Stimulated activated effector memory CD8-positive, alpha-beta T cell treated with anti-CD3 and anti-CD28 coated beads, Interleukin-12 subunit alpha, Interleukin-12 subunit beta, amount 100 ng/mL, for 72 hours (primary cell): ENCODE measurements at places on chromosomes 6 and 20.

DNA sequence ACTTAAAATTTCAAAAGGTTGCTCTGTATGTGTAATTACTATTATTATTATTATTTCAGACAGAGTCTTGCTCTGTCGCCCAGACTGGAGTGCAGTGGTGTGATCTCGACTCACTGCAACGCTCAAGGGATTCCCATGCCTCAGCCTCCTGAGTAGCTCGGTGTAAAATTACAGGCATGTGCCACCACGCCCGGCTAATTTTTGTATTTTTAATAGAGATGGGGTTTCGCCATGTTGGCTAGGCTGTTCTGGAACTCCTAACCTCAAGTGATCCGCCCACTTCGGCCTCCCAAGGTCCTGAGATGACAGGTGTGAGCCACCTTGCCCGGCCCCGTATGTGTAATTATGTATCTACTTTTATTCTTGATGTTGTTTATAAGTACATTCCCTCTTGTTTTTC, 65.3 kb upstream of the ZNF217 start:
- DNase-seq, result no peak

DNA sequence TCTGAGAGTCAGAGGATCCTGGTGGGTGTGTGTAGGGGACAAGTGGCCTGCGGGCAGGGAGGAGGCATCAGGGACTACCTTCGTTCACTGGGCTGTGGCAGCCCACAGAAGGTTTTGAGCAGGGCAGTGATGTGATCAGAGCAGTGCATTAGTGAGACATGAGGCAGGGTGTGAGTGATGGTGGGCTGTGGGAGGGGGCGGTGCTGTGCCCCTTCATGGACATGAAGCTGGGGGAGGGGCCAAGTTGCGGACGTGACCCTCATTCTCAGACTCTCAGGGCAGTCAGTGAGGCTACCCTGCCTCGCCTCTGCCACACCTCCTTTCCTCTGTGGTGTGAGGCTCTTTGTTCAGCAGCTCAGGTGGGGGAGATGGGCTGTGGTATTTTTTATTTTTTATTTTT, 142.2 kb upstream of the RNF24 start:
- DNase-seq, result no peak

DNA sequence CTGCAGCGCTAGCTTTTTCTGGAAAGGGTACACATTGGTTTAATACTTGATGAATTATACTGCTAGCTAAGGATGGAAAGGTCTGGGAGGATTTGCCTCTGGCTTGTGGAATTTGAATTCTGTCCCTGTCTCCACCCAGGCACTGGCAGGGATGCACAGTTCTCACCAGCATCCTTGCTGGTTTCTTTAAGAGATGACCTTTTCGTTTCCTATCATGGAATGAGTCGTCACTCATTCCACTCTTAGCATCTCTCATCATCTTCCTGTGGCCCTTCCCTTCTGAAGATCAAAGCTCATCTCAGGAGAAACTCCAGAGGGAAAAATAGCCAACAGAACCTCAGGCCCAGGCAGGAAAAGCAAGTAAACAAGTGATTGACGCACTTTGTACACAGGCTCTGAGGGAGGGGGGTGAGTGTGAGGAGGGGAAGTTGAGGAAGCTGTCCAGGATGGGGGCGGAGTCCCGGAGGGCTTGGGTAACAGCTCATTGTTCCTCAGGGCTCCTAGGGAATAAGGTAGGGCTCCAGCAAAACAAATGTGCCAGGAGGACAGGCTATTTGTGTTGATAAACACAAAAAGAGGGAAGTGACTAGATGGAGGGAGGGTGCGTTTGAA, 25.7 kb upstream of the SAYSD1 start:
- DNase-seq, result no peak

GRCh38 chr6:20533746-20534294, 437 bp upstream of the CDKAL1 start:
- DNase-seq, result no peak

- DNase-seq, result no peak
Observed at GRCh38 chr6:37602801-37603200, 94.9 kb downstream of the MDGA1 start.

DNA sequence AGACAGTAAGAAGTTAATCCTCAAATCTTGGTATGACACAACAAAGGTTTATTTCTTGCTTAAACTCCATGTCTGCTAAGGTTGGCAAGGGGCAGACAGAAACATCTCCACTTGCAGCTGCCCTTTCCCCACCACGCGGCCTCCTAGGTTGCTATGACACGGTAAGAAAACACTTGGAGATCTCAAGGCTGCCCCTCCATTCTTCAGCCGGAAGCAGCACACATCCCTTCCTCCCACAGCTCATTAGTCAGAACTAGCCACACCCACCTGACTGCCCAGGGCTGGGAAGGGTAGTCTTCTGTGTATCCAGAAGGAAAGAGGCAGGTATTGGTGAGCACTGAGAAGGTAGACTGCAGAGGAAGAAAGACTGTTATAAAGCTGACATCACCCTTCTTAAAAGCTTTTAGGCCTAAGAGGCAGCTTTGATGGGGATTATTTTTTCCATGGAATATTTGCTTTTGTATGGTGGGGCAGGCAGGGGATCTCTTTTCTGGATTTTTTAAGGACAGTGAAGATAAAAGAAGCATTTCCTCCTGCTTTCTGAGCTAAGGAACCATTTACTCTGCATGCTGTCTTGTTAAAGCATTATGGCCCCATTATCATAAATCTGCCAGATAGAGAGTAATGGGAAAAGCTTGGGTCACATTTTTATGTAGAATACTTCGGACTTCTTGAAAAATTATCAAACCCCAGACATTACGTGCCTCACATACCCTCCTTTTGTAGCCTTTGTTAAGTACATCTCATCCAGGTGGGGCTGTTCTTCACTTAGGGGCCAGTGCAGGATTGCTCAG, 41.6 kb downstream of the MRAP2 start:
- DNase-seq, result no peak

DNA sequence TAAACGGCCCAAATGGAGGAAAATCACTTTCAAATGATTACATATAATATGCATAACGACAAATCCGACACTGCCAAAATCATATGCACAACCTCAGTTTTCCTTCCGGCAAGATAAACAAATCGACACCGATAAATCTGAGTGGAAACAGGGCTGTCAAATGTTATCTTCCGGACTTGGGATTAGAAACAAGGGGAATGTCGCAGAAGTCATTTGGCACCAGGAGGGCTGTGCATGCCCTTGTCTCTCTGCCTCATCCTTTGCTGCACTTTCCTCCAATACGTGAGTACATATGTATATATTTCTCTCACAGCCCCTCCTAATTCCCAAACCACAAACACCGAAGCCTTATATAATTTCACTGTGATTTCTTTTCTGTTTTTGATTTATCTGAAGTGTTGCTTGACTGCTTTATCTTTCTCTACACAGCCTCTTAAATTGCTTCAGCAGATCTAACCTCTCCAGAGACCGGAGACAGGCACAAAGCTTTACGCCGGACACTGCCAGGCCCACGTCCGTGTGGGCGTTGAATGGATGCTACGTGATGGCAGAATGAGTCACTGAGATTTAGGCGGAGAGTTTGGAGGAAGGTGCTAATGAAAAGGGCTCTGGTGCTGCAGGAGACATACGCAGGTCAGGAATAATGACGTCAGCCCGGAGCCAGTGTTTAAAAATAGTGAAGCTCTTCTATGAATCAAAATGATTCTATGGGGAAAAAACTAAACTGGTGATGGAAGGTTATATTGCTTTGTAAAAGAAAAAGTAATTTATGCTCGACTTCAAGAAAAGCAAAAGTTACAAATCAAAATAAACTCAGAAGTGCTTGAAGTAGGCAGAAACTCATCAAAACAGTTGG, 21.0 kb upstream of the PRELID3B start:
- no peak for DNase-seq

GRCh38 chr6:152874846-152875568, 107.8 kb downstream of the FBXO5 start:
- DNase-seq, result no peak

DNA sequence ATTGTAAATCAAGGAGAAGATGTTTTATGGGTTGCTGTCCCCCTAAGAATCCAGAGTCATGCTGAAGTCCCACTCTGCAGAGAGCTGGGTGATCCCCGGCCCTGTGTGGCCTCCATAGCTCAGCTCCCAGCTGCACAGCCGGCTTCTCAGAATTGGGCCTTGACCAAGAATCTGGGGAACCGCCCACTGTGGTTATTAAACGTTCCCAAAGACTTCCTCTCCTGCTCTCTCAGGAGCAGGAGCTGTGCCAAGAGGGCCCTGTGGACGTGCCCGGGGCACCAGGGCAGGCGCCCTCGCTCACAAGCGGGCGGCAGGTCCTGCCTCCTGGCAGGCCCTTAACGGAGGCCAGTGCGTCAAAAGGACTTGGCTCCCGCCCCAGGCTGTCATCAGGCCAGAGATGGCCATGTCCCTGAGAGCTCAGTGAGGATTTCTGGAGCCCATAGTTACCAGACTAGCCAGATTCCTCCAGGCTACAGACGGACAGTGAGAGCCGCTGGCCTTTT, 30.4 kb downstream of the ZC3H12D start:
- DNase-seq, result no peak

DNA sequence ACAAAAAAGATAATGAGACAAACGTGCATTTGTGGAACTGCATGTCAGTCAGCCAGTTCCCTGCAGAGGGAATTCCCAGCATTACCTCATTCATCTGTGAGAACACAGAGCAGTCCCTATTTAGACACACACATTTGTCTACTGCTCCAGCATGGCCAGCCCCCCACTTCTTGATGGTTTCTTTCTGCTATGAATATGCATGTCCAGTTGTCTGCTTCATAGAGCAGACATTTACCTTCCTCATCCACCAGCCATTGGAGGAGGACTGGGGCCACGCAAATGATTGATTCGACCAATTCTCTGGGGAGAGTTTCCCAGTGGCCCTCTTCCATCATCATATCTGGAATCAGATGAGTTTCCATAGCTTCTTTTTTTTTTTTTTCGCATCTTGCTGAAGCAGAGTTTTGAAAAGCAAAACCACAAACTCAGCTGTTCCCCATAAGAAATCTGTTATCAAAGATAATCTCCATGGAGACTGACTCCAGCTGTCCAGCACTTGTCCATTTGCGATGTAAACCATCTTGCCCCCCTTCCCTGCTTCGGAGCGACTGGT, 11.8 kb downstream of the ENPP1 start:
- DNase-seq, result no peak

DNA sequence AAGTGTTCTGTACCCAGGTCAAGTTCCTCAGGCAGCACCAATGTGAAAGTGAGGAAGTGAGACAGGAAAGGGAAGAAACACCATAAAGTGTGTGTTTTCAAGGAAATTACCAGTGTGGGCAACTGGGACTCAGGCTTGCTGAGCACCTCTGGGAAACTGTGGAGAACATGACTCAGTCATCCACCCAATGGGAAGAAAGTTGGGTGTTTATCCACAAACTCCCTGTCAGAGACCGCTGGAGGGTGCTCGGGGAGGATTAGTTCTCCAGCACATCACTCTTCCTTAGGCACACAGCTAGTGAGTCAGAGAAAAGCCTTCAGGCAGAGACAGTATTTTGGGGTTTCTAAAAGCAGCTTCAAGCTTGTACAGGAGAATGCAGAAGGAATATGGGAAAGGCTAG, 93.6 kb downstream of the PCSK2 start:
- DNase-seq, result no peak

DNA sequence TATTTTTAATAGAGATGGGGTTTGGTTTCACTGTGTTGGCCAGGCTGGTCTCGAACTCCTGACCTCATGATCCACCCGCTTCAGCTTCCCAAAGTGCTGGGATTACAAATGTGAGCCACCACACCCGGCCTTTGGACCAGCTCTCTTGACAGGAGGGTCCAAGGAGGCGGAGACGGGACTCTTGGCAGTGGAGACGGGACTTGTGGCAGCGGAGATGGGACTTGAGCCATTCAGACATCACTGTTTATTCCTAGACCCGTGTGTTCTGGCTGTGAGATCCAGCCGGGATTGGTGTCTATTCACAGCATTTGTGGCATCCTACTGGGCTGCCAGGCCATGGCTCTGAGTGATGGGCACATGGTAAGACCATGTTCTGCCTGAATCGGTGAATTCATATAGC, 25.6 kb downstream of the PRPF6 start:
- no peak for DNase-seq

GRCh38 chr6:20658516-20658915, 124.3 kb downstream of the CDKAL1 start:
- no peak for DNase-seq

DNA sequence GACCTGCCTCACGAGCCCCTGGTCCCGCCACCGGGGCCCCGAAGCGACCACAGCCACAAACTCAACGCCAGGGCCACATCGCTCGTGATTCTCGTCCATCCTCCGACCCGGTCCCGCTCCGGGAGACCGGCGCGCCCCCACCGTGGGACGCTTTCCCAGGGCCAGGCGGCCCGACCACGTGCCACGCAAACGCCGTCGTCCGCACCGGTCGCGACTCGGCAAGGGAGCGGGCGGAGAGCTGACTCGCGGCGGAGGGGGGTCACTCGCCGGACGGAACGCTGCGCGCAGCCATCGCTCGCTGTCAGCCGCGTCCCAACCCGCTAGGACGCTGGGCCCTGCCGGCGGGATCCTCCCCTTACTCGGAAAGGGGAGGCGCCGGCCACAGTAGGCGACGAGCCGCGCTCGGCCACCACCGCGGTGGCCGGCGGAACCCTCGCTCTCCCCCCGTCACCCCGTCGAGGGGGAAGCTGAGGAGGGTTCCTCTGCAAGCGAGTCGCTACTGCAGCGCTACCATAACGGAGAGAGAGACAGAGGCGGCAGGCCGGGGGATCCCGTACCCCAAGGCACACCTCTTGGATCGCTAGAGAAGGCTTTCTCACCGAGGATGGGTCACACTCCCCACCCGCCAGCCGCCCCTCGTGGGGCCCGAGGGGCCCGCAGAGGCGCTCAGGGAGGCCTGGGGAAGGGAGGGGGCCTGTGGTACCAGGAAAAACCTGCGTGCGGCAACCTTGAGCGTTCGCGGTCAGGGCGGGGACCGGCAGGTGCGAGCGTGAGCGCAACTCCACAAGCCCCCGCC, 511.8 kb upstream of the ZNF337 start:
- DNase-seq, result no peak

DNA sequence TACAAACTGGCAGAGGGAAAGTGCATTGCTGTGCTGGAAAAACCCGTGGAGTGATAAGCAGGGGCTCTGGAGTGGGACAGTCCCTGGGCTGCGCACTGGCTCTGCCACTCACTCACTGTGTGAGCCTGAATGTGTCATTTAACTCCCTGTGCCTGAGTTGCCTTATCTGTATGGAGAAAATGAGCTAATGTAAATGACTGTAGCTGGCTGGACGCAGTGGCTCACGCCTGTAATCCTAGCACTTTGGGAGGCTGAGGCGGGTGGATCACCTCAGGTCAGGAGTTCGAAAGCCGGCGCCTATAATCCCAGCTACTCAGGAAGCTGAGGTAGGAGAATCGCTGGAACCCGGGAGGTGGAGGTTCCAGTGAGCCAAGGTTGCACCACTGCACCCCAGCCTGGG, 18.4 kb upstream of the RPN2 start:
- DNase-seq, result no peak
